ENCODE measurements at places on chromosomes 1 and 21.
A peak's percentile ranks its signal among the peaks of the same experiment; 100 is the strongest.

- DNase-seq: peak; percentile 73
These were observed 215.5 kb downstream of the KCNJ6 start for GRCh38 chr21:37700641-37701202.

DNA sequence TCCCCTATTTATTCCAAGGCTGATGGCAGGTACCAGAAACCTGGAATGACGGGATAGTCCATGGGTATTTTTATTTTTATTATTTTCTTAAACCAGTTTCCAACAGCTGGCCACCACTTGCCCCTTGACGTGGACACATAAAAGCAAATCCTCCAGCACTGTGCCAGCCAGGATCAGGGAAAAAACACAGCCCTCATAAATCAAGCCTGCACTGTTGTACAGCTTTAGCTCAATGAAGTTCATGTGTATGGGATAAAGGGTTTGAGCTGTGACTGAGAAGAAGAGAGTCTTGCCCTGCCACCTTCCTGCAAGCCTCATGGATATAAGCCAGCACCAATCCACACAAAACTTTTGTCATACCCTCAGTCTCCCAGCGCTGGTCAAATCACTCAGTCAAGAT, 303.8 kb upstream of the SPAG17 start:
- no peak for DNase-seq

GRCh38 chr1:44846985-44847384, 3.9 kb upstream of the PTCH2 start:
- DNase-seq: no peak

DNA sequence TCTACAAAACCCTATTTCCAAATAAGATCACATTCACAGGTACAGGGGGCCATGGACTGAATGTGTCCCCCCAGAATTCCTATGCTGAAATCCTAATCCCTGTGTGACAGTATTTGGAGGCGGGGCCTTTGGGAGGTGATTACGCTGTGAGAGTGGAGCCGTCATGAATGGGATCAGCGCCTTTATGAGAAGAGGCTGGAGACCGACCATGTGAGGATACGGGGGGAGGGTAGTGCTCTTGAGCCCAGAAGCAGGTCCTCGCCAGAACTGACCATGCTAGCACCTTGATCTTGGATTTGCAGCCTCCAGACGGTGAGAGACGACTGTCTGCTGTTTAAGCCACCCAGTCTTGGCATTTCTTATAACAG, 23.8 kb upstream of the KIF26B start:
- no peak for DNase-seq

- DNase-seq: peak; percentile 14
These were observed 235.2 kb downstream of the KCNT2 start for GRCh38 chr1:196372896-196373536.

DNA sequence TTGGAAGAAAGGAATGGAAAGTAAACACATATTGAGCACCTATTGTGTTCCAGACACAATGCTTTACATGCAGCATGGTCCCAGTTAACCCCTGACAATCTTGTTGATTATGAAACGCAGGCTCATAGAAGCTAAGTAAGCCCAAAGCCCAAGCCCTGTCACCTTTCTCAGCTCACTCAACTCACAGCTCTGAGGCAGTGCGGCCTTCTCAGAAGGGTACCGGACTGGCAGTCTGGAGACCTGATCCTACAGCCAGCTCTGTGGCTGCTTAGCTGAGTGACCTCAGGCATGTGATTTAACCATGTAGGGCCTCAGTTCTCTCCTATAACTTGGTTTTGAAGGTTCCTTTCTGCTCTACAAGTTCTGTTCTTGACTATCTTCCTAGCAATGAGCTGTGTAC, 464 bp upstream of the RNASEL start:
- DNase-seq: no peak

DNA sequence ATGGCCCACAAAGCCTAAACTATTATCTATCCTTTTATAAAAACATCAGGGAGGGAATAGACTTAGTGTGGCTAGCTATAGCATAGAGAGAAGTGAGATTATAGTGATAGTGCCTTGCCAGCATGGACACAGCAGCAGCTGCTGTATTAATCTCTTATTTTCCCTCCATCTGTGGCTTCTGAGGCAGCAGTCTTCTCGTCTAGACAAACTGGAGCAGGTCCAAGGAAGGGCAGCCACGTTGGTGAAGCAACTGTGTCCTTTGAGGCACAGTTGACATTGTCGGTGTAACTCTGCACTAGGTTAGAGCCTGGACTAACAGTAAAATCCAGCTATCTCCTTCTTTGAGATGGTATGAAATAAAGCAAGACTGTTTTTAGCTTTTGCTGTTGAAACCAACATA, 131.3 kb downstream of the CACHD1 start:
- DNase-seq: no peak

DNA sequence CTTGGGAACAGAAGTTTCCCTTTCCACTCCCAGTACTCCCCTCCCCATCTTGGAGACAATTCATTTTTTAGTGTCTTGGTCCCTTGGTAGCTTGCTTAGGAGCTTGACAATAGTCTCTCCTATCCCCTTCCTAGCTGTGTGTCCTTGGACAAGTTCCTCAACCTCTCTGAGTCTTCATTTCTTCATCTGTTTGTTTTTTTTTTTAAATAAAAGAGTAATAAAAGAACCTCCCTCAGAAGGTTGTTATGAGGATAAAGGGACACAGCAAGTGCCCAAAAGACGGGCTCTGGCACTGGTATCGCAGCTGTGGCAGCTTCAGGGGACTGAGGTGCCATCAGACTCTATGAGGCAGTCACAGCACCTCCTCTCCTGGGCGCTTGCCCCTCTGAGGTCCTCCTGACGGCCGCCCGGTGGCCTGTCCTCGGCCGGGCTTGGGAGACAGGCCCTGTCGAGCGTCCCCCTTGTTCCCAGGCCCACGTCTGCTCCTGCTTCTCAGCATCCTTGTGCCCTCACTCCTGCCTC, 689.2 kb downstream of the MATN1 start:
- DNase-seq: no peak

GRCh38 chr1:115952547-115952946, 23.8 kb upstream of the SLC22A15 start:
- DNase-seq: no peak

DNA sequence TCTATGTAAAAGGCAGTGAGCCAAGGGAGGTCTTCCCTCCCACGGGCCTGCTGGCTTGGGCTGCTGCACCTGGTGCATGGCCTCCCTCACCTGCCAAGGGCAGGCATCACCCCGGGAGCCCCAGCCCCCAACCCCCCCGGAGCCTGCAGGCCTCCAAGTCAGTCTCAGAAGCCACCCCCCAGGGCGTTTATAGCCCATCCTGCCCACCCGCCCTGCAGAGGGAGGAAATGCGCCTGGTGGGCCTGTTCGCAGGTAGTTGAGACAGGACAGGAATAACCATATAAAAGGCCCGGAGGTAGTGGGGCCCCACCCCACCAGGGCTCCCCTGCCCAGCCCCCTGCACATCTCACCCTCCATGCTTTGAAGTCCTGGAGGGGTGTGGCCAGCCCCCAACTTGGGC, 18.2 kb upstream of the ARF1 start:
- DNase-seq: no peak

DNA sequence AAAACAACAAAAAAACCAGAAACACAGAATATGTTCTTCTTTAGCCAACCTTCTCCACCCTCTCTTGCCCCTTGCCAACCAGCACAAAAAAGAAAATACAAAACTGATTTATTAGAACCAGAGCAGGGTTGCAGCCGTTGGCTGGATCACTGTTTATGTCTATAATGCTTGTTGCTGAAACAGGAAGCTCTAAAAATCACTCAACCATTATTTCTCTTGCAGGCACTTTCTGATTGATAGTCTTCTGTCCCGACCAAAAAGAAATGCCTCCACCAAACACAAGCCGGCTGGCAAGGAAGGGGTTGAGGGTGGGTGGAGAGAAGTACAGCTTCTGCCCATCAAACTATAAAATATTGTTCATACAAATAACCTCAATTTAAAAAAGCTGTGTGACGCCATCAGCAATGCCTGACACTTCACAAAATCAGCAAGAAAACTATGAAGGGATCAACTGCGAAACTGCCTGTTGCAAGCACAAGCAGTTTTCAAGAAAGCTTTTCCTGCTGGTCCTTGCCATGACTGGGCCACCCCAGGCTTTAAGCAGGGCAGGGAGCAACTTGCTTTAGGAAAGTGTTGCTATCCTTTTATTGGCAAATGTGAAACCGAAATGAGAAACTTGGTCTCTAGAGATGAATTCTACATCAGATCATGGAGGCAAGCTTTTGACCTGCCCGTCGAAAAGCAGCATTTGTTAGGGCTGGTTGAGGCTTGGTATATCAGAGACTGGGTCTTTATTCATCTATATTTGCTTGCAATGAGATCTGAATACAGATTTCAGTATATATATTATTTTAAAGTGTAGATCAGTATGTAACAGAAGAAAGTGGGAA, 174.2 kb downstream of the RUNX1 start:
- no peak for DNase-seq

DNA sequence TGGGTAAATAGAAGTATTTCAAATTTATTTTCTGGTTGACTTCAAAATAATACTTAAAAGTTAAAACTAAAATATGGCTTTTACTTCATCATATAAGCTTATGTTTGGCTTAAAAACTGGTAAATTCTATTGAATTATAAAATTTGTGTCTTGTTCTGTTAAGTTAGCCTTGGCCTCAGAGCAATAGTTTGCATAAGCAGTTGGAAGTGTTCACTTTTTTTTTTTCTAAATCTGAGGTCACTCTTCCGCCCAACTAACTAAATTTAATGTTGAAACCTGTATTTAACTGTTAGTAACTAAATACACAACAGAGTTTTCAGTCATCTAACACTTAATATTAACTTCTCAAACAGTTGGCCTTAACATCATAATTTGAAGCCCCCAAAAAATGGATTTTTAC, 871.7 kb upstream of the ADAMTS5 start:
- no peak for DNase-seq

- DNase-seq: no peak
These were observed 82.7 kb downstream of the HLCS start for GRCh38 chr21:36883532-36884486.

- DNase-seq: no peak
These were observed 18.1 kb downstream of the ALDH9A1 start for GRCh38 chr1:165680303-165680702.

DNA sequence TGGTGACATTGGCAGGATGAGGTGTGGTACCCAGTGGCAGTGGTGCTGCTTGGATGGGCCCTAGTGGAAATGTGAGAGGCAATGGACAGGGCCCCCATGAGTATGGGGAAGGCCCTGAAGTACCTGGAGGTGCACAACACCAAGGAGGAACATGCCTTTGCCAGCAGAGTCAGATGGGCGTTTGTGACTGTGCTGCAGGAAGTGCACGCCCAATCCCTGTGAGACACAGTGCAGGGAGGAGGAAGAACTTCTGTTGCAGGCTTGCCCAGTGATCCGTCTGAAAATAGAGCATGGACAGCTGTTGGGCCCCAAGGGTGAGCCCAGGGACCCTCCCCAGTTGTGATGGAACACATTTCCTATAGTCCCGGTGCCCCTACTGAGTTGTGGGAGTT, 42.7 kb downstream of the GJA5 start:
- no peak for DNase-seq

DNA sequence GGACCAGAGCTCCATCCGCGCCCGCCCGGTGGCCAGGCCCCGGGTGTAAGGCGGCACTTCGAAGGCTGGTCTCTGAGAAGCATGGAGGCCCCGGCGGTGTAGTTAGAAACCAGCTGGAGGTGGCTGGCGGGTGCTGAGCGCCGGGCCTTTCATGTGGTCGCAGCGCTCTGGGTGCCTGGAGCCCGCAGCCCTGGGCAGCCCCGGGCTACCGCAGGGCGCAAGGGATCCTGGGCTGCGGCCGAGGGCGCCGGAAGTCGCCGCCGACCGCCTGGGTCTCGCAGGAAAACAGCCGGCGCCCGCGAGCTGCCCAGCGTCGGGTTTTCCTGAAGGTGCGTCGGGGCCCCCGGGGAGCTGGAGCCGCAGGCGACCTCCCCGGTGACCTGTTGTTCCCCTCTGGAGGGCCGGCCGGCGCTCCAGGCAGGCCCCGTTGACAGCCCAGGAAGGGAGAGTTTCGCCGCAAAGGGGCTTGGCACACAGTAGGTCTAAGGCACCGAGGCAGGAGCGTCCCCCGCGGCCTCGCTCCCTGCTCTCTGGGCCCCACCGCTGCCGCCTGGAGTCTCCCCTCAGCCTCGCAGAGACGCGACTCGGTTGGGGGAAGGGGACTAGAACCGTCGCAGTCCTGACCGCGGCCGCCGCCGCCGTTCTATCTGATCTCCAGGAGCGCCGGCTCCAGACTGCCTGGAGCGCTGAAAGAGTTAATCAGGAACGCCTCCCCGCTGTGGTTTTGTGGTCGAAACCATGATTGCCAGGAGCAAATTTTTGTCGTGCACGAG, 2.7 kb downstream of the GRHL3 start:
- no peak for DNase-seq

Measured in pons (tissue), 1 donor.